ENCODE measurements at places on chromosomes 4 and X.

DNA sequence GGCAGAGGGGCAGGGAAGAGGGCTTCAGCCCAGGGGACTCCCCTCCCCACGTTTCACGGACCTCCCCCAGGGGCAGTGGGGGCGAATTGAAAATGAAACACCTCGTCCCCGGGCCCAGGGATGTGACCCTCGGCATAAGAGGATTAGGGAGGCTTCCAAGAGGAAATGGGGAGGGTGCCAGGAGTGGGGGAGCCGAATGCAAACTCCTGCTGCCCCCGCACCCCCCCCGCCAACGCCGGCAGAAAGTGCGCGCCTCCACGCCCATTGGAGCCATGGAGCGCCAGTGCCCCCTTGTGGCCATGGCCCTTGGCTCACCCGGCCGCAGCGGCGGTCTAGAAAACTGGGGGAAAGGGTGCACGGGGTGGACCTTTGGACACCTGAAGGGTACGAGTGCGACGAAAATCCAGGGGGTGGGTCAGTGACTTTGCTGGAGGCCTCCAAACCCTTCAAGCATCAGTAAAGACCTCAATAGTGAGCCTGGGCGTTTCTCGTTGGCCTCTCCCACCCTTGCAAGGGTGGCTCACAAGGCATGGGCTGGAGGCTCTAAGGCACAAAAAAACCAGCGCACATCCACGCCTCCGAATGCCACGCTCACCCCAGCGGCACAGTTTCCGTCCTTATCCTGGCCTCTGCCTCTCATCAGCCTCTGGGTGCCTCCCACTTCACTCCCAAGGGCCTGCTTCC, 120.8 kb upstream of the PJA1 start:
- peaks cover 80% of the 10 kb centered on the region for H3K27me3 ChIP-seq
- H3K4me1 ChIP-seq: peaks cover 5% of the 10 kb centered on the region
- H3K4me3 ChIP-seq: no peak overlapping the region

- H3K4me1 ChIP-seq: no peaks in the 10 kb centered on the region
- no peak overlapping the region for H3K27ac ChIP-seq
- no peaks in the 10 kb centered on the region for H3K27me3 ChIP-seq
- H3K4me3 ChIP-seq: no peak overlapping the region
These were observed 45.1 kb downstream of the RHOH start for GRCh38 chr4:40241941-40242340.

- H3K4me1 ChIP-seq: peaks cover 13% of the 10 kb centered on the region
- no peak overlapping the region for H3K4me3 ChIP-seq
- peak; percentile 45 for DNase-seq
- no peak overlapping the region for H3K27ac ChIP-seq
- H3K36me3 ChIP-seq: no peaks in the 10 kb centered on the region
These were observed 127.8 kb upstream of the TBL1X start for GRCh38 chrX:9337046-9337445.

- no peak overlapping the region for H3K4me3 ChIP-seq
- H3K4me1 ChIP-seq: peaks cover 5% of the 10 kb centered on the region
- H3K27me3 ChIP-seq: no peaks in the 10 kb centered on the region
- peak overlapping the region; percentile 20 for H3K27ac ChIP-seq
- no peaks in the 10 kb centered on the region for H3K36me3 ChIP-seq
These were observed 229.9 kb downstream of the SOX3 start for GRCh38 chrX:140274811-140275525.

GRCh38 chr4:80202741-80203553, 5.6 kb downstream of the PRDM8 start:
- H3K4me1 ChIP-seq: peaks cover 15% of the 10 kb centered on the region
- peak overlapping the region; percentile 68 for H3K4me3 ChIP-seq
- H3K36me3 ChIP-seq: no peaks in the 10 kb centered on the region
- peak; percentile 58 for DNase-seq
- H3K27me3 ChIP-seq: no peaks in the 10 kb centered on the region

DNA sequence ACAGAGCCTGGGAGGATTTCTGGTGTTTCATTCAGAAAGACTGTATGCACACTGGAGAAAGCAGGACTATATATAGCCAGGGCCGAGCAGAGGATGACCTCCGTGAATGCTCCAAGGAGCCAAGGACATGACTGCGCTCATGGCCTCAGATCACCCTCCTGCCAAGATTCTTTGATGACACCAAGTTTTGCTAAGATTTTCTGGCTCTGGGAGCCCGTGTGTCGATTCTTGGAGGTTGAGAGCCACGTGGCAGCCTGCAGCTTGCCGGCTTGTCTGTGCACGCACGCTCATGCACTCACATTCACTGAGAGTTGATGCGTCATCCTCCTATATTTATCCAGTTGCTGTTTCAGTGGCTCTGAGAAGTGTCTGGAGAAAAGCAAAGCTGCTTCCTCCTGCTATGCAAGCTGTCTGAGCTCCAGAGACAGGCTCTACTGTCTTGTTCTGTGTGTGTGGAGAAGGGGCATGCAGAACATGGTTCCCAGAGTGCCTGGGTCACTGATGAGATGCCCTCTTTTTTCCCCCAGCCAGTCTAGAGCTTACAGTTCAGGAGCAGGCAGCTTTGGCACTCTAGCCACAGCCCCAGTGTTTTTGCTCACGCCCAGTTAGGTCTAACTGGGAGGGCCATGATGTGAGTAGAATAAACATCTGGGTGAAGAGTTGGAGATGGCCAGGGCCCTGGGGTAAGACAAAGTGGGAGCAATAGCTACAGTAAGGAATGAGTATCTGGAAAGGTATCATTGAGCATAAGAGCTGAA, 64.9 kb upstream of the SCOC start:
- H3K4me1 ChIP-seq: peaks cover 12% of the 10 kb centered on the region
- no peaks in the 10 kb centered on the region for H3K27me3 ChIP-seq
- no peak overlapping the region for H3K4me3 ChIP-seq
- no peaks in the 10 kb centered on the region for H3K36me3 ChIP-seq
- DNase-seq: peak; percentile 92

DNA sequence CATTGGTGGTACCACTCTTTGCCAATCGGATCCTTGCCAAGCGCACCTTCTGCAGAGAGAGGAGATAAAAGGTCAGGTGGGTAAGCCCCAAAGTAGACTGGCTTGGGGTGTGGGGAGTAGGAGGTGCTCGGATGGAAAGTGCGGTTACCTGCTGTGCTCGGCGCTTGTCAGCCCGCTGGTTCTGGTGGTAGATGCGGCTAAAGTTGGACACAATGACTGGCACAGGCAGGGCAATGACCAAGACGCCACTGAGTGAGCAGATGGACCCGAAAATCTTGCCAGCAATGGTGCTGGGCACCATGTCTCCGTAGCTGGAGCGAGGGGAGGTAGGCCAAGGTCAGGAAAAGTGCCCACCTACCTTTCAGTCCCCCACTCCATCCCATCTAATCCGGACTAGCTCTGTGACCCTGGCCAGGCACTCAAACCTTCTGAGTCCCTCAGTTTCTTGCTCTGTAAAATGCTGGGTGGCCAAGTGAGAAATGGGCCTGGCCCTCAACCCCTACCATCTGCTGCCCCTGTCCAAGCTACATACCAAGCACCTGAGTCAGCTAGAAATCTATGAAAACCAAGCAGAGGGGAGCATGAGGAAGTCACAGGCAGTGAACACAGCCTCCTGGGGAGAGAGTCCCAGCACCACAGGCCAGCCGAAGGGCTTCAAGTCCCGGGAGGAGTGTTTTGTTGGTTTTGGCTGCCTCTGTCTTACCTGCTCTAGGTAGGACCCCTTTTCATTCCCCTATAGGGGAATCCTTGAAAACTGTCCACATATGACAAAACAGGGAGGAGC, 4.7 kb downstream of the KCND1 start:
- peaks cover 4% of the 10 kb centered on the region for H3K27me3 ChIP-seq
- H3K27ac ChIP-seq: peak overlapping the region; percentile 87
- peak; percentile 33 for DNase-seq
- peaks cover 10% of the 10 kb centered on the region for H3K4me1 ChIP-seq
- peaks cover 33% of the 10 kb centered on the region for H3K36me3 ChIP-seq

DNA sequence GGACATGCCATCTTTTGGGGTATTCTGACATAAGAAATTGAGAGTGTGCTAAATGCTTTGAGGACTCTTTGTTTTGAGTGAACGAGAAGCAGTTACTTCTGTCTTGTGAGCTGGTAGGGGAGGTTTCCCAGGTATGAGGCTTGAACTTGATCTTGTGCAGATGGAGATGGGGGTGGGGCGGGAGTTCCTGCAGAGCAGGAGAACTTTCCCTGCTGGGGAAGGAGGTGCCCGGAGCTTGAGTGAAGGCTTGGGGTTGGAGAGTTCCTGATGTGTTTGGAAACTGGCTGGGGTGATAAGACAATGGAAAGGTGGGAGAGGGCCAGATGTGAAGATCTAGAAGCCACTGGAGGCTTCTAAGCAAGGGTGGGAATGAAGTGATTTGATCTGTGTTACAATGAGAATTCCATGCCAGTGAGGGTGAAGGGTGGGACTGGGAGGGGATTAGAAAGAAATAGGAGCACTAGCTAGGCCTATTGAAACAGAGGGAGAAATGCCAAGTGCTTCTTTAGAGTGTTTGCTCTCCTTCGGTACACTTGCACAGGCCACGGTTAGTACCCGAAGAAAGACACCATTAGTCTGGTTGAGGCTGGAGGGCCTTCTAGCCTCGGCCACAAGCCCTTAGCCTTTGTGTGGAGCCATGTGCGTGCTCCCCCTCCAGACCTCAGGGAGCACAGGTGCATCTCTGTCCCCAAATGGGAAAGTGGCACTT, 103.5 kb upstream of the STOX2 start:
- peaks cover 50% of the 10 kb centered on the region for H3K27me3 ChIP-seq
- no peak overlapping the region for H3K4me3 ChIP-seq
- no peak for DNase-seq
- H3K27ac ChIP-seq: no peak overlapping the region
- no peaks in the 10 kb centered on the region for H3K36me3 ChIP-seq
- peaks cover 16% of the 10 kb centered on the region for H3K4me1 ChIP-seq

DNA sequence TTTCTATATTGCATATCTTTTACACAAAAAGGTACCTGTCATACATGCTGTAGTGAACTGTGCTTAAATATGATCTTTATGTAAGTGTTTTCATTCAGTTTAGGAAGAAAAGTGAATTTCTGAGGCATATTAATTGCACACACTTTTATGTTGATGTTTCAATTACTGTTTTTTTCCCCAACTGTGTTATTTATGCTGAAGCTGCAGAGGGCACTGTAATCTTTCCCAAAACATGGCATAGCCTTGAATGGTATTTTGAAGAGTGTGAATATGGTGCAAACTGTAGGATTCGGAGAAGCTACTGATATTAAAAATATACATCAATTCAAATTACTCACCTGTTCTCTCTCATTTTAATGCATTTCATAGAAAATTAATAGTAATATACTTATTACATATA, 6.0 kb upstream of the CENPE start:
- no peaks in the 10 kb centered on the region for H3K27me3 ChIP-seq
- H3K36me3 ChIP-seq: no peaks in the 10 kb centered on the region
- DNase-seq: peak; percentile 18
- H3K4me1 ChIP-seq: no peaks in the 10 kb centered on the region

DNA sequence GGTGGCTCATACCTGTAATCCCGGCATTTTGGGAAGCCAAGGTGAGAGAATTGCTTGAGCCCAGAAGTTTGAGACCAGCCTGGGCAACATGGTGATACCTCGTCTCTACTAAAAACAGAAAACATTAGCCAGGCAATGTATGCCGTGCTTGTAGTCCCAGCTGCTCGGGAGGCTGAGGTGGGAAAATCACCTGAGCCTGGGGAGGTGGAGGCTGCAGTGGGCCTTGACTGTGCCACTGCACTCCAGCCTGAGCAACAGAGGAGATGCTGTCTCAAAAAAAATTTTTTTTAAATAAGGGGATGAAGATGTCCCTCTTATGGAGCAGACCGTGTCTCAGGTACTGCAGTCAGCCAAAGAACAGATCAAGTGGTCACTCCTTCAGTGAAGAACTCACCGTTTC, 13.5 kb downstream of the CTAG1B start:
- DNase-seq: no peak
- no peaks in the 10 kb centered on the region for H3K36me3 ChIP-seq
- H3K4me3 ChIP-seq: no peak overlapping the region

DNA sequence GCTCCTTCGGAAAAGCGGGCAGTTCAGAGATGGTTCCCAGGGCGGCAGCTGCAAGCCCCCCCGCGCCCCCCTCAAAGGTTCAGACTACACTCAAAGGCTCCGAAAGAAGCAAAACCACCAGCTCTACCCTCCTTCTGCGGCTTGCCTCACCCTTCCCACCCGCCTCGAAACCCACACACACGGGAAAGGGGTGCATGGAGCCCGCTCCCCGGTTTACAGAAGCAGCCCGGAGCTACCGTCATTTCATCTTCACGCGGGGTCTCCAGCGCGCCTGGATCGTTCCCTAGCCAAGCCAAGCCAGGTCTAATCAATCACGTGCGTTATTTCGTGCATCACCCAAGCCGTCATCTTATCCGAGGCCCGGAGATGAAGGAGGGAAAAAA, 1.2 kb downstream of the NLGN4X start:
- H3K36me3 ChIP-seq: no peaks in the 10 kb centered on the region
- peaks cover 25% of the 10 kb centered on the region for H3K27me3 ChIP-seq
- no peak overlapping the region for H3K27ac ChIP-seq
- no peak overlapping the region for H3K4me3 ChIP-seq

DNA sequence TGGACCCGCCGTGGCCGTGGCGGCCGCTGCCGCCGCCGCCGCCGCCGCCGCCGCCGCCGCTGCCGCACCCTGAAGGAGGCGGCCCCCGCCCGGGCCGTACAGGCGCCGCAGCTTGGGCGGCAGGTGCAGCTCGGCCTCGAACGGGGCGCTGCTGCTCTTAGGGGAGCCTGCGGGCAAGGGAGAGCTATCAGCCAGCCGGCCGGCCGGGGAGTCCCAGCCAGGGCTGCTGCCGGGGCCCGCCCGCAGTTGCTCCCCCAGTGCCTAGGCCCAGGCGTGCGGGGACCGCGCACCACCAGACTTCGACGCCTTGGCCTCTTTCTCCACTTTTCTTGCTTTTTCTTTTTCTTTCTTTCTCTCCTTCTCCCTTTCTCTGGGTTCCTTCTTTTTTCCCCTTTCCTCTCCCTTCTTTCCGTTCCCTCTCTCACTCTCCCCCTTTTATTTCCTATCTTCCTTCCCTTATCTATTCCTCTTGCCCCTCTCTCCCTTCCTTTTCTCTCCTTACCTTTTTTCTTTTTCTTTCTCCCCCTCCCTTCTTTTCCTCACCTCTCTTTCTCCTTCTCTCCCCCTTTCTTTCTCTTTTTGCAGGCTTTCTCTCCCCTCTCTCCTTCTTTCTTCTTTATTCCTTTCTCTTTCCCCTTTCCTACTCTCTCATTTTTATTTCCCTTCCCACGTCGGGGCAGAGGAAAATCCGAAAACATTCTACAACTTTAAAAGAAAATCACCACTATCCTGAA, 2.0 kb downstream of the ARX start:
- peaks cover 86% of the 10 kb centered on the region for H3K27me3 ChIP-seq
- H3K36me3 ChIP-seq: no peaks in the 10 kb centered on the region
- H3K27ac ChIP-seq: no peak overlapping the region
- no peak overlapping the region for H3K4me3 ChIP-seq
- H3K4me1 ChIP-seq: peaks cover 16% of the 10 kb centered on the region

DNA sequence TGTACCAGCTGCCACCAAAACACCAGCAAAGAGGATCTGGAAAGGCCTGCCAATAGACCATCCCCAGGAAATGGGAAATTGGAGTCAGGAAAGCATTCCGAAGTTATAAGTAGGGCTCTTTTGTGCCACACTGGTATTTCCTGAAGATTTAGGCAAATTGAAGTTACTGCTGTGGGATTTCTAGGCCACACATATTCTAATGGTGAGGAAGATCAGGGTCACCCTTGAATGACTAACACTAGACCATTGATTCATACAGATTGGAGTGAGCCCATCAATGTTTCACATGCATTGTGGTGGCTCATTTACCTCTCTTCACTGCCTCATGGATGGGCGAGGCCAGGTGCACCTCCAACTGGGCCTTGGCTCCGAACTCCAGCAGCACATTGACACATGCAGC, 22.6 kb downstream of the ASB11 start:
- H3K4me3 ChIP-seq: no peak overlapping the region
- no peaks in the 10 kb centered on the region for H3K36me3 ChIP-seq
- H3K27ac ChIP-seq: no peak overlapping the region
- no peak for DNase-seq
- peaks cover 6% of the 10 kb centered on the region for H3K27me3 ChIP-seq

Data from mesenchymal stem cell (in vitro differentiated cells and primary cell).